ENCODE measurements at places on chromosomes 4 and X.
A peak's percentile ranks its signal among the peaks of the same experiment; 100 is the strongest.

- DNase-seq: no peak
These were observed 136.8 kb downstream of the ADAM29 start for GRCh38 chr4:175054980-175055379.

DNA sequence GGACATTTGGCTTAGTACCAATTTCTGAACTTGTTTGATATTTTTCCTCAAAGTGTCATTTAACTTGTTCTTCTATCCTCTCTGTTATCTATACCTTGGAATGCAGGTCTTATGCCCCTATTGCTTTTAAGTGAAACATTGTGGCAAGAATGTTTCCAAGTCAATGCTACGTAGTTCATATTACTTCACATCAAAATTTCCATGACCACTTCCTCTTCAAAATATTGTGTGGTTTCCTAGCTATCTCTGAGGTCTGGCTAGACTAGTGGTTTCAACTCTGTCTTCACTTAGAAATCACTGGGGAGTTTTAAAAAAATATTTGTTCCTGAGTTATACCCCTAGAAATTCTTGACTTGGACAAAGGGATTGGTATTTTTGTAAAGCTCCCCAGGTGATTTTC lies 20.2 kb upstream of the RASGEF1B start:
- DNase-seq: no peak

DNA sequence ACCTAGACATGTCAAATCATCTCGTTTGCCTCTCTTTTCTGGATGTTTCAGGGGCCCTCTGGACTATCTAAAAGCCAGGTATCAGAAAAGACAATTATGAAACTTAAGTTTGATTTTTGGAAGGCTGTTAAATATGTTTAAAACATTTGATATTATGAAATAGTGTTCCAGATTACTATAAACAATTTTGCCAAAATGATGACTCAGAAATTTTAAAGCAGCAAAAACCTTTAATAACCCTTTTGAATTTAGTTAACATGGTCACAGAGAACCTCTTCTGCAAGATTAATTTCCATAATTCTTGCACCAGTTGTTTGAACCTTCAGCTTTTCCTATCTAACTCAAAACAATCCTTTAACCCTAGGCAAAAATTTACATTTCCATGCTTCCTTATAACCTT lies 18.8 kb upstream of the FAM47E start:
- no peak for DNase-seq

DNA sequence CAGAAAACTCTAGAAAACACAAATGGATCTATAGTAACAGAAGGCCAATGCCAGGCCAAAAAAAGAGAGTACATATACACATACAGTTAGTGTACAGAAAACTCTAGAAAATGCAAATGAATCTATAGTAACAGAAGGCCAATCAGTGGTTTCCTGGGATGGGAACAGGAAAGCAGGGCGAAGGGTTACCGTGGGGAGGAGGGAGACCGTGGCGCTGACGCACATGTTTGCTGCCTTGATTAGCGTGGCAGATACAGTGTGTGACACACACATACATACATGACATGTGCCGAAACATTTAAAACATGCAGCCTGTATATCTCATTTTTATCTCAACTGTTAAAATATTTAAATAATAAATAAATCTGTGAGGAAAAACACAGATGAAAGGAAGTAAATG lies 14.7 kb downstream of the GAK start:
- DNase-seq: peak; percentile 16

DNA sequence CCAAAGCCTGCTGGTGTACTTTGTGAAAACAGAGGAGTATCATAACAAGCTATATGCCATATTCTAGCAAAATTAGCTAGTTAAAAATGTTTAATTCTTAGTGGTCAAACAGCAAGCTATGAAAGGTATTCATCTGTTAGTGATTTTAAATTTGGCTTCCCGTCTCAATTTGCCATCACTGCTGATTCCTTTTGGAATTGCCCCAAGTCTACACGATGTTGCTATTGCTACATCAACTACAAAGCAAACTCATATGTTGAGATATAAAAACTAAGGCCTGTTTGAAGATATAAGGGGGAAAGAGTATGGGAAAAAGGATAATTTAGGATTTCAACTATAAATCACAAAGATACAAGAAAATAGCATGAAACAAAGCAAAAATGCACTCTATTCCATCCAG lies 146.1 kb downstream of the COL25A1 start:
- DNase-seq: no peak

DNA sequence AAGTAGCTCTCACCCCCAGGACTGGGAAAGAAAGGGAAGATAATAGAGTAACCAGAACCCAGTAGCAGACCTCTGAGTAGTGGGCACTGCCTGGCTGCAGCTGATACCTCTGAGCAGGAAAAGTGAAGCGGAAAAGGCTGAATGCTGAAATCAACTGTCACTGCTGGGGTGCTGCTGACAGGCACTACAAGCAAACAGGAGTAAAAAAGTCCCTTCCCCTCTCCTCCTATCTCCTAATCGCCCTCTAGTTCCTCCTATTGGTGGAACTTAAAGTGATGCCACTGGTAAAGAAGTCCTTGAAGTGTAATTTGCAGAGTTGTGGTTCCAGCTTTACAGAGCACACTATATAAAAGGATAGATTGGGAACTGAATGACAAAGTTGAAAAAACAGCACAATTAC lies 32.8 kb upstream of the GLRB start:
- DNase-seq: no peak

DNA sequence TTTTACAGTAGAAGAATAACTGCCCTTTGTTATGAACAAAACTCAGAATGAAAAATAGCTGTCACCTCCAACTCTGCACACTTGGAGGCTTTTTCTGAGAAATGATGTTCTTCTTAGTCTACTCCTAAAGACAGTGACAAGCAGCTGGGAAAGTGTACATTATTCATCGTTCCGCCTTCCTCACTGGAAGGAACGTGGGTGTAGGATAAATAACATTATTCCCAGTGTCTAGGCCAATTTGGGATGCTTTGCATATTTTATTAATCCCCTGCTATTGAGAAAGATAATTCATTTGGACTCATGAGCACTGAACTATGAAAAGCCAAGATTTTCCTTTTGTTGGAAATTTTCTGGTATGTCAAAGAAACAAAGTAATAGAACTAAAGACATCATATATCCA lies 87.8 kb downstream of the VCX2 start:
- DNase-seq: no peak

DNA sequence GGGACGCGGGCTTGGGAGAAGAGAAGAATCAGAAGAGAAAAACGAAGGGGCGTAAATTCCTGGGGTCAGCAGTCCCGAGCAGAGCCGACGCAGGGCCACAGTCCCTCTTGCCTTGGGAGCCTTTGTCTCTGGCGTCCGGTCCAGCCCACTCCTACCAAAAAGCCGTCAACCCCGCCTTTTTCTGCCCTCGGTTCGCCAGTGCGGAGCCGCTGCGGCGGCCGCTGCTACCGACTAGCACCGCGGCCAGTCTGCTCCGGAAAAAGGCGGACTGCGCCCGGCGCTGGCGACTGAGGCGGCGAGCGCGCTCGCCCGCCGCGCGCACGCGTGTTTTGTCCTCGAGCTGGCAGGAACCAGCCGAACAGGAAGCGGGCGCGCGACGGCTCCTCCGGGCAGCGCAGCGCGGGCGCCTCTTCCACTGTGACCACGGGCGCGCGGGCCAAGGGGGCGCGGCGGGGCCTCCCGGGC lies 502 bp downstream of the HNRNPDL start:
- no peak for DNase-seq

DNA sequence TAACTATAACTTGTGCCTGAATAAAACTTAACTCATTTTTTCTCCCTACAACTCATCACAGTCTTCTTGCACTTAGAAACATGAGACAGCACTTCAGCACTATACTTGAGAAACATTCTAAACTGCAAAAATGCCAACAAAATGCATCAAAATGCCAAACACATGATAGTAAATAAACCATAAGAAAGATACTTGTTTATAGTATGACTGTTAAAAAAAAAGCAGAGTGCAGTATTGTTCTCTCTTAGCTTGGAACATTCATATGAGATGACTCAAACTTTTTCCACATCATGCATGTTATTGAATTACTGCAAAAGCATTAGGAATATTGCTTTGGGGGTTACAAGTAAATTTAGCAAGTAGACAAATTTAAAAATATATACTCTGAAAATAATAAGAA lies 135.7 kb upstream of the ANXA10 start:
- DNase-seq: no peak

DNA sequence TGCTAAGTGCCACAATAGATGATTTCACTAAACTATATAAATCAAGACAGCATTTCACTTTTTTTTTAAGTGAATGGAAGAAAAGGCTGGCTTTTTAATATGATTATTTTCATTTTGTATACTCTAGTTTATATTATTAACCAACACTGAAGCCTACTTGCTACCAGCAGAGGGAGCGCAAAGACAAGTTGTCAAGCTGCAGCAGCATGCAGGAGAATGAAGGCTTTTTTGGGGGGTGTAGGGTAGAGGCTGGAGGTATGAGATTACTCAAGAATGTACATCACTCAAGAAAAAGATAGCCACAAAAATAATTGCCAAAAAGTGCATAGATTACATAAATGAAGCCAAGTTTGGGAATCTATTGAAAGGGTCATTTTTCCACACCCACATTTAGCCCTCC lies 519.5 kb downstream of the FGF13 start:
- DNase-seq: no peak

DNA sequence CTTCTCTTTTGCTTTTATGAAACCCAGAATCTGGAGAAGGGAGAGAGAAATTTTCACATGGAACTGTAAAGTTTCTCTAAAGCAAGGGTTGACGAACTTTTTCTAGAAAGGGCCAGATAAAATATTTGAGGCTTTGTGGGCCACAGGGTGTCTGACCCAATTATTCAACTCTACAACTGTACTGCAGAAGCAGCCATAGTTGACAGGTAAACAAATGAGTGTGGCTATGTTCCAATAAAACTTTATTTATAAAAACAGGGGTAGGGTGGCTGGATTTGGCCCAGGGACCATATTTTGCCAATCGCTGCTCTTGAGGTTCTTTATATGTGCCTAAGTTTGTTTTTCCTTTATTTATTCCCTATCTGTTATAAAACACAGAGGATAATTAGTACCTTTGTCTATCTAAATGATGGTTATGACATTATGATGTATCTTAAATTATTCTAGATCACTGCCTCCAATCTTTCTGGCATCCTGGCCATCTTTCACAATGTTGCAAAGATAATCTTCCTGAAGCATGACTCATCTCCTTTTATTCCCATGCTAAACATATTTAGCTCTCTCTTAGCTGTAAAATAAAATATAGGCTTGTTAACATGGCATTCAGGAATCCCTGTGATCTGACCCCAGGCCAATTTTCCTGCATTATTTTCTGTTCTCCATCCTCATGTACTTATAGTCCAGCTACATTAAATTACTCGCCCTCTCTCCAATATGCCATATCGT lies 106.8 kb upstream of the CBLL2 start:
- no peak for DNase-seq

GRCh38 chr4:102860611-102861324 lies 8.0 kb upstream of the CISD2 start:
- DNase-seq: no peak

DNA sequence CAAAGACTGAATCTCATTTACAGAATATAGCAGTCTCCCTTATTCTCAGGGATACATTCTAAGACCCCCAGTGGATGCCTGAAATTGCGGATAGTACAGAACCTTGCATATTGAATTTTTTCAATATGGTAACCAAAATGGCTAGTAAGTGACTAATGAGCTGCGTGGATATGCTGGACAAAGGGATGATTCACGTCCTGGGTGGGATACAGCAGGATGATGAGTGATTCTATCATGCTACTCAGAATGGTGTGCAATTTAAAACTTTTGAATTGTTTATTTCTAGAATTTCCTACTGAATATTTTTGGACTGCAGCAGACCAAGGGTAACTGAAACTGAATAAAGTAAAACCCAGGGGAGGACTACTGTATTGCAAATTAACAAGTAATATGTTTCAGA lies 66.7 kb downstream of the STAG2 start:
- DNase-seq: no peak

GRCh38 chr4:74858921-74859562 lies 64.7 kb upstream of the BTC start:
- no peak for DNase-seq

DNA sequence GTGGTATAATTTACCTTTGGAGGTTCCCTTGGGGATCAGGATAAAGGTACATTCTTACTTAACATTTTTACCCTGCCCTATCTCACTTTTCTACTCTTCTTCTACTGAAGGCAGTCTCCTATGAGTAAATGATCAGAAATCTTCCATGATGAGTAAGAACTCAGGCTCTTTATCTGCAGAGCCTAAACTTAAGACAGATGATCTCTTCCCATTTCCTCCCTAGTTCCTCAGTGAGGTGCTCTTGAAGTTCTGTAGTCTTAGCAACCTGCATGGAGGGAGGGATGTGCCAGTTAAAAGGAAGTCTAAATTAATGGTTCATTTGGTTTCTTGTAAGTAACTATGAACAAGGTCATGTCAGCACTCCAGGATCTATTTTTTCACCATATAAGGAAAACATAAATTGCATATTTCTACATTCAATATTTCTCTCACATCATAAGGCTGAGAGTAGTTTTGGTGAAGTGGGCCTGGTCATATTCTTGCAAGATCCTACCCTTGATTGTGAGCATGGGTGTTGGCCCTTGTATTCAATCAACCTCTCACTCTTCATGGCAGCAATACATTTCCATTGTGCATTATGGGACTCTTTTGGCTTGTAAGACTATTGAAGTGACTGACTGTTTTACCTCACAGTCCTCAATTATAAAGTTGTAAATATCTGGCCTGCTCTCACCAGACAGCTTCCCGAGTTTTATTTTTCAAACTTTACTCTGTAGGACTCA lies 295.5 kb downstream of the SLC7A11 start:
- DNase-seq: no peak

DNA sequence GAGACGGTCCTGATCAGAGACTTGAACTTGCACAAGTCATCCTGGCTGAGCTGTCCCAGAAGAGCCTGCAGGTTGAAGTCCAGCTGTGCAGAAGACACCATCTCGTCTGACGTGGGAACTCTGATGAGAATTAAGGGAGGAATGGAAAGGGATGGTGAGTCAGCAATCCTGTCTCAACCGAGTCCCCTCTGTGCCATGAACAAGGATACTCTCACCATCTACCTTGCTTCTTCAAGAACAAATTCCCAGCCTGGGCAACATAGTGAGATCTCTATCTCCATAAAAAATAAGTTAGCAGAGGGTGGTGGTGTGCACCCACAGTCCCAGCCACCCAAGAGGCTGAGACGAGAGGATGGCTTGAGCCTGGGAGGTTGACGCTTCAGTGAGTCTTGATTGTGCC lies at the start of gene NLRP2B:
Gene NLRP2B, minus strand, starts transcription at position 101 of the 400 bp plus-strand sequence.
- DNase-seq: no peak

GRCh38 chr4:186485561-186486062 lies 69.8 kb downstream of the MTNR1A start:
- no peak for DNase-seq

- DNase-seq: no peak
These were observed 182.1 kb downstream of the EVC2 start for GRCh38 chr4:5526080-5526846.

DNA sequence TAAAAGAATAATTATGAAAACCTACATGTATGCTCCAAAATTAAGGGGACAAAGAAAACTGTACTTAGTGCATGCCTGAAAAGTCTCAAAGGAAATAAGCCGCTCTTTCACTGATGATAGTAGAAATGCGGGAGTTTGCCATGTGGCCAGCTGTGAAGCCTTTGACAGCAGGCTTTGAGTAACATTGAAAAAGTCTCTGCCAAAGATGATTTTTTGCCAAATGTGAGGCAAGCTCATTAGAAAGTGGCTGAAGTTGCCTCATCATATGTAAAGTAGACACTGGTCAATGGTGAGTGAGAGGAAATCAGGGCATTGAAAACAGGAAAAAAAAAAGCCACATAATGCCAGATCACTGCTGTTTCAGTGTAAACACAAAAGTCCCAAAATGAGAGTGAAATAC lies 2360.1 kb downstream of the PCDH7 start:
- no peak for DNase-seq
